ENCODE measurements at places on chromosomes 7 and 10.

DNA sequence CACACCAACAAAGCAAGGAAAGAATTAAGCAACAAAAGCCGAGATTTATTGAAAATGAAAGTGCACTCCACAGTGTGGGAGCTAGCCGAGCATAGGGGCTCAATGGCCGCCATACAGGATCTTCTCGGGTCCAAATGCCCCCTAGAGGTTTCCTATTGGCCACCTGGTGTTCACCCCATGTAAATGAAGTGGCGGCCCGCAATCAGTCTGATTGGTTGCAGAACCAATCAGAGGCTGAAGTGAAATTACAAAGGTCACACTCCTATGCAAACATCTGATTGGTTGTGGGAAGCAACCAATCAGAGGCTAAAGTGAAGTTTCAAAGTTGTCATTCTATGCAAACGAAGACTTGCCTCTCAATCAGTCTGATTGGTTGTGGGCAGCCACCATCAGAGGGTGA, 61.8 kb upstream of the SLC35B4 start:
- DNase-seq: no peak

- DNase-seq: no peak
Observed at GRCh38 chr10:127909716-127910463, 3.0 kb downstream of the PTPRE start.

DNA sequence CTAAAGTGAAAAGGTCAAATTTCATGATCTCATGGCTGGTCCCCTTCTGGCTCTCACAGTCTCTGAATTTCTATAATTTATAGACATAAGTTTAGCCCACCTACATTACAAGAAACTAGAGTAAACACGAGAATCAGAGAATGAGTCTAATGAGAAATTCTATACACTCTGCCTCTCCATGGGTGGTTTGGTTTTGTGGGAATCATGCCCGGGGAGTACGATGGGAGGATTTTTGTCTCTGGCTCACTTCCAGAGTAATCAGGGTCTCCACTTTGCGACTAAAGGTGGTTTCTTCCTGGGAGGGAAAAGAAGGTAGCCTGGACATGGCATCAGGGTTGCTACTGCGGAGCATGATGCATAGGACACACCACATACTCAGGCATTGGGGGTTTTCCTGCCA, 69.7 kb downstream of the MRC1 start:
- DNase-seq: no peak

DNA sequence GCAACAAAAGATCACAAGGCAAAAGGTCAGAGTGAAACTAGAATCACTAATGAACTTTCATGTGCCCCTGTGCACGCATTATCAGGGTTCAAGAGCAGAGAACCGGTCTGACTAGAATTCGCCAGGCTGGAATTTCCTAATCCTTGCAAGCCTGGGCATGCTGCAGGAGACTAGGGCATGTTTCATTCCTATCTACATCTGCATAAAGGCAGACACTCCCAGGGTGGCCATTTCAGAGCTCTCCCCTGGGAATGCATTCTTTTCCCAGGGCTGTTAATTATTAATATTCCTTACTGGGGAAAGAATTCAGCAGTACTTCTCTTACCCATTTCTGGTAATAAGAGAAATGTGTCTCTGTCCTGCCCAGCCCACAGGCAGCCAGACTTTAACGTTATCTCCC, 90.5 kb downstream of the CDC14C start:
- DNase-seq: no peak
